Activated T-cell treated with anti-CD3 and anti-CD28 coated beads, Interleukin-2, amount 50 U/mL, for 72 hours (primary cell): ENCODE measurements at places on chromosomes 2 and 18.

DNA sequence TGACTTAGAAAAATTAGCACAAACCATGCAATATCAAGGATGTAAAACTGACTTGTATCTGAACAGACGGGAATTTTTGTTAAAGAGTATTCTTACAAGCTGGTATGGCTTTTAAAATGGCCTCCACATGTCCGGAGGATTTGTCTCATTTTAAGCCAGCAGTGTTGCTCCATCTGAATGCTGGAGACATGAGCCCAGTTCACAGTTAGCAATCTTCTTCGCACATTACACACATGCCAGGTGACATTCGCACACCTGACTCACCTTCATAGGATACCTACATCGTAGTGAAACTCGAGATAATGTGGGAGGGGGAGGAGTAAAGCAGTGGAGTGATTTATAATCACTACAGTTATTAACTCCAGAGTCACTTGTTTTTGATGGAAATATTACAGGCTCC lies 231.8 kb upstream of the RBBP8 start:
- no peak for DNase-seq

- DNase-seq: no peak
Measured at GRCh38 chr2:69149631-69150215, 136.7 kb downstream of the ANTXR1 start.

DNA sequence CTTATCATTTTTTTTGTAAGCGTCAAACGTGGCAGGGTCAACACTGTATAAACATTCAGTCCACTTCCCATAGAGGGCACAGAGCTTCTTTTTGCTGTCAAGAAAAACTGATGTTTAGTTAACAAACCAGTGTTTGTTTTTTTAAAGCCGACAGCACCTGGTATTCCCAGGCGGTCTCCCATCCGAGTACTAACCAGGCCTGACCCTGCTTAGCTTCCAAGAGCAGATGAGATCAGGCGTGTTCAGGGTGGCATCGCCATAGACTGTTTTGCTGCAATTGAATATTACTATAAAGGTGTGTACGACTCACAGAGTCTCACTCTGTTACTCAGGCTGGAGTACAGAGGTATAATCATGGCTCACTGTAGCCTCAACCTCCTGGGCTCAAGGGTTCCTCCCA lies 31.5 kb downstream of the CABYR start:
- DNase-seq: peak; percentile 3

- DNase-seq: no peak
Measured at GRCh38 chr2:74188018-74188601, 9.4 kb upstream of the MOB1A start.

DNA sequence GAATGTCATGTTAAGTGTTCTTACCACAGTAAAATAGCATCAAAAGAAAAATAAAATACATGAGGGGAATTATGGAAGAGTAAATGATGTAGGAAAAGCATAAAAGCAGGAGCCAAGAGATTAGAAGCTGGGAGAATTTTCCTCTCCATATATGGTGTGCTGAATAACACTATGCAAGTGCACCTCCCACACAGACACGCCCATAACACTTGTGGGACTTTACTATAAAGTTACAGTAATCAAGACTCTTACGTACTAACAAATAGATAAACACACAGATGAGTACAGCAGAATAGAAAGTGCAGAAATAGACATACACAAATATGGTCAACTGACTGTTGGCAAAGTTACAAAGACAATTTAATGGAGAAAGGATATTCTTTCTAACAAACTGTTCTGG lies 16.0 kb upstream of the SPHKAP start:
- DNase-seq: no peak

DNA sequence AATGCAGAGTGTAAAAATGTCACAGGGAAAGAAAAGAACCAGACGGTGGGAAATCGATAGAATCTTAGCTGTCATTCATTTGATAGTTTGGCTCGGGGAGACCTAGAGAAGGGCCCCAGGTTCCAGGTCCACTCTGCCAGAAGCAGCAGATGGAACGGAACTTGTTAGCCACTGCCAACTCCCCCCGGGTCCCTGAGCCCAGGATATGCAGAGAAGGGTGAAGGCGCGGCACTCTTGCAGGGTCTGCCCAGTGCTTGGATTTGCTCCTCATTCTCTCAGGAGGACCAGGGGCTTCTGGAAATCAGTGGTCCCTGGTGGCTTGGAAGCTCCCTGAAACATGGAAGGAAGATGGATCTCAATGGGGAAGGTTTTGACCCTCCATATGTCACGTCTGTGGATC lies 11.6 kb upstream of the XDH start:
- DNase-seq: no peak
